ENCODE measurements at places on chromosomes 1 and 21.
A peak's percentile ranks its signal among the peaks of the same experiment; 100 is the strongest.

DNA sequence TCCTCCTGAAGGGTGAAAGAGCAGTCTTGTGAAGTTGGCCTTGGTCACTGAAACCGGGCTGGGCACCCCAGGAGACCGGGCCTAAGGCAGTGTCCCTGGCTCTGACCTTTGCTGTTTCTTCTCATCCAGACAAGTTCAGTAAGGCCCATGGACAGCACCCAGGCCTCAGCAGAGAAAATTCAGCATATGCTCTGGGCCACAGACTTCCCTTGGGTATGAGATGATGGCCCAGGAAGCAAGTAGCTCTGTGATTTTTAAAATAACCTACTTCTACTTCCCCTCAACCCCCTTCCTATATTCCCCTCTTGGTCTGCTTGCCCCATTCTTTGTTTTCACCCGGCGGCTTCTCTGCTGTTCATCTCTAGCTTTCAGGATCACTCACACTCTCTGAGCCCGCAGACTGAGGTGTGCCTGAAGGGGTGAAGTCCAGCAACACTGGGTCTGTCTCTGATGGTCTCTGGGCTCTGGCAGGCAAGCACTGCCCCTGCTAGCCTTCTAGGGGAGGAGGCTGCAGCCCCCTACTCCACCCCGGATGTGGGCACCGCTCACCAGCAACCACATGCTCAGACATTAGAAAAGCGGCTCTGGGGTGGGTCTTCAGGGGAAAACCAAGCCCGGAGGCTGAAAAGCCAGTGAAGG lies 2.9 kb upstream of the GPR25 start:
- DNase-seq, result no peak

- no peak for DNase-seq
Observed at GRCh38 chr1:77263708-77264107, 18.1 kb upstream of the AK5 start.

- peak; percentile 23 for DNase-seq
Observed at GRCh38 chr1:9589144-9589718, 520 bp downstream of the TMEM201 start.

- no peak for DNase-seq
Observed at GRCh38 chr21:38538353-38538752, 40.1 kb upstream of the ERG start.

- no peak for DNase-seq
Observed at GRCh38 chr1:40067023-40067422, 26.5 kb downstream of the CAP1 start.

Data from HEK293T (cell line).